Psoas muscle (tissue), 8 donors: ENCODE measurements at places on chromosomes 2 and 18. TPM values are rescaled to one million over a fixed set of nuclear protein-coding genes. Genes with fewer than 3 reads are reported as not detected.
A peak's percentile ranks its signal among the peaks of the same experiment; 100 is the strongest.

FBXO41 gene
- 0.03 TPM for polyA plus RNA-seq

EMILIN1 gene
- polyA plus RNA-seq: 4.9 TPM

DNA sequence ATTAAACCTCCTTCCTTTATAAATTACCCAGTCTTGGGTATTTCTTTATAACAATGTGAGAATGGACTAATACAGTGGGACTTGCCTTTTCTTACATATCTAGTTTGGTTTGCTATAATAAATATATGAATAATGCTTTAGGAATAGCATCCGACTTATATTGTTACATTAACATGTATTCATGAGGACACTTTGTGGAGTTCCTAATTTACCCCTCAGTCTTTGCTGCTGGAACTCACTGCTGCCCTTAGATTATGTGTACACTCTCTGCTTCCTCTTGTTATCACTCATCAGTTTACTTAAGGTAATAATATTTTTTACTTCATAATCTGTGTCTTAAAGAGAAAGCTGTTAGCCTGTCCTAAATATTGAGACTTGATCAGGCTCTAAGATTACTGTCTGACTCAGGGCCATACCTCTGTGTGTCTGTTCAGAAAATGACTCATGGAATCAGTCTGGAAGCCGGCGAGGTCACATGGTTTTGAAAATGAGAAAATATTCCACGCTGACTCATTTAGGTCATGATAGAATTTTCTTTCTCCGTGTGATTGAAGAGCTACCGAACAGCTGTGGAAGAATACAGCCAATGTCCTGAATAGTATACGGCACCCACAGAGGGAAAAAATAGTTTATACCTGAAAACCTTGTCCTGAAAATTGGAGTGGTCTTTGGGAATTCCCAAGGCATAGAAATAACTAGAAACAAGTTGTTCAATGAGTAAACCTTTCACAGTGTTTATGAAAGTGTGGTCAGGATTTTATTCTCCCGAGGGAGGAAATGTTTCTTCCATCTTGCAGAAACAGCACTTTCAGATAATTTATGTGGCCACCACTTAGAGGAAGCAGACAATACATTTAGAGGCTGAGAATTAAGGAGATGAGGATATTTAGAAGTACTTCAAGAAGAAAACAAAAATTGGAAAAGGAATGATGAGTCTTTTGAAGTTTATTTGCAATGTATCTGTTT lies 156.4 kb downstream of the DSEL start:
- DNase-seq: peak; percentile 49

DNA sequence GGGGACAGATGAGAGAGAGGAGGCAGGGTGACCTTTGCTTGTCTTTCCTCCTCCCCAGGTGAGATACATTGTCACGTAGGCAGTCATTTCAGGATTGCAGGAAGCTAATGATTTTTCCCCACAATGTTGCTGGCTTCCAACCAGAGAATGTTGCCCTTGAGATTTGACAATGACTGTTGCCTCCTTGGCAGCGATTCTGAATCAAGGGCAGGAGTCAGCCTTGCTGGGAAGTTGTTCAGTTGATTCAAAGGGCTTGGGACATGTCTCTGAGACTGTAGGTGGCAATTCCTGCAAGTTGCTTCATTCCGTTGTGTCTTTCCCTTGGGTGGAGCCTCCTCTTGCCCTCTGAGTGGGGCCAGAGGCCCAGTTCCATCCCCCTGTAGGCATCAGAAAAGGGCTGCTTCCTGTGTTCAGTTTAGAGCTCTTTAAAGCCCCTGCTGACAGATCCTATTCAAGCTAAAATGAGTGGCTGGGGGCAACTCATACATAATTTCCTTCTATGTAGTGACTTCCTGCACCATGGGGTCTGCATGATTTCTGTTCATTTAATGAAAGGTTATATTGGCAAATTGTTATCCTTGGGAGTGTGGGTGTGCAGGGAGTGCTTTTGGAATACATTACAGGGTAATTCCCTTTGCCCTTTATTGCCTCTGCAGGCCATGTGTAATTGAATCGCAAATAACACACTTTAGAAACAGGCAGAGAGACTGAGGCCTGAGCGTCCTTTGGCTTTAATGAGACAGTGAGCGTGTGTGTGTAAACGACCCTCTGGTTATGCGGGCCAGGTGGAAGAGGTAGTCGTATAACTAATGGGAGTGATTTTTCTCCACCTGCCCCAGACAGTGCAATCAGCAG lies 52.4 kb downstream of the GPR39 start:
- no peak for DNase-seq

DNA sequence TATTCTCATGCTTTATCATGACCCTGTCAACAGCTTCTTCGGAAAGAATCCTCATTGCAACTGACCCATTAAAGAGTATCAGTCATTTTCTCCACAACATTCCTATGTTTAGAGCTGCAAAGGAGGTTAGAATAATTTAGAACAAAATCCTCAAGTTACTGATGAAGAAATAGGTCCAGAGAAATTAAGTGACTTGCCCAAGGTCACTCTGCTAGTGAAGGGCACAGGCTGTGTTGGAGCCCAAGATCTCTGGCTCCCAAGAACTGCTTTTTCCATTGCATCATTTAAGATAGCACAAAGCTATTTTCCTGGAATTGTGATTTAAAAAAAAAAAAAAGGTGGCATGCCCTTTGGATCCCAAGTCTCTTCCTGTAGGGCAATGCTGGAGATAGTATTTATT lies 9.6 kb downstream of the IRS1 start:
- DNase-seq: no peak

DNA sequence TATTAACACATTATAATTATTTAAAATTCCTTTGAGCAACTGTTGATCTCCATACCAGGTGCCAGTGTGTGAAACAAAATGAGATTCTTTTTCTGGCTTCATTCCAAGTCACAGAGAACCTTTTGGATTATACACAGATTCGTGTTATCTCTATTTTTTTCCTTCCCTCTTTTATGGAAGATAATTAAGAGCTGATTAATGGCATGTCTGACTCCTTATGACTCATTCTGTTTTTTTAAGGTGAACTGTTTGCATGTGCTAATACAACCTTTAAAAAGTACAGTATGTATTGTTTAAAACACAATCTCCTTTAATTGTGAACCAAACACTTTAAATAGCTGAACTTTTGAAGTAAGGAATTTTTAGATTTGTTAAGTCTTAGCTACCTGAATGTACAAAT lies 39.3 kb downstream of the PELI1 start:
- no peak for DNase-seq

DNA sequence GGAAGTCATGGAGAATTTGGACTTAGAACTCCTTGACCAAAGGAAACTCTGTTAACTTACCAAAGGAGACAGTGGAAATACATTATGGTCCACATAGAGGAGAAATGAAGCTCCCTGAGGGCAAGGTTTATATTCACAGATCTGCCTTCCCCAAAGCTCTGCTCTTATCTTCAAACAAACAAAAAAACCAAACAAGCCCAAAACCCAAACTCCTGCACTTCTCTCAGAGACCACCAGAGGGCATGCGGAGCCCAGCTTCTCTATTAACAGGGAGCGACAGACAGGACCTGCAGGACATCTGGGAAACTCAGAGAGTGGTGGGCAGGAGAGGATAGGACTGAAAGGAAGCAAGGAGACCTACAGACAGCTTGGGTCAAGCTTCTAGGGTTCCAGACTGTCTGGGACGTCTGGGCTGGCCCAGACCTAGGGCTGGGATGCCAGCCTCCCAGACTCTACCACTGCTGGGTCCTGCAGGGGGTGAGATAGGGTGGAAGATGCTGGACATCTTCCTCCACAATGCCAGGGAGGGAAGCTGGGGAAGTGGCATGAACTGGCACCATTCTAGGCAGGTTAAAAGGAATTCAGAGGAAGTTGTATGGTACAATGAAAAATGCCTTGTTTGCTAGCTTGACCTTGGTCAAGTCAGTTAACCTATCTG lies 4.0 kb upstream of the WNT10A start:
- DNase-seq: no peak

GRCh38 chr18:56851774-56852173 lies 200.6 kb downstream of the WDR7 start:
- DNase-seq: no peak

DNA sequence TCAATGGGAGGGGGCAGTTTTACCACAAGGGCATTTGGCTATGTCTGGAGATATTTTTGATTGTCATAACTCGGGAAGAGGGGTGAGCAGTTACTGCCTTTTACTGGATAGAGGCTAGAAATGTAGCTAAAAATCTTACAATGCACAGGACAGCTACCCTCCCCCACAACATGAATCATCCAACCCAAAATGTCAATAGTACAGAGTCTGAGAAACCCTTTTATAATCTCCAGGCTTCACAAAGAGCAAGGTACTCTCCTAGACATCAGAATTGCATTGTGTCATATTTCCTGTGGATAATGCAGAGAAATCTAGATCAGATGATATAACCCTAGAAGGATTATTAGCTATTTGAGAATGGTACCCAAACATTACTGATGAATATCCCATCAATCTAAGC lies 277.1 kb upstream of the NRP2 start:
- DNase-seq: no peak

- DNase-seq: no peak
Observed at GRCh38 chr2:155223781-155224406, 525.4 kb downstream of the KCNJ3 start.

DNA sequence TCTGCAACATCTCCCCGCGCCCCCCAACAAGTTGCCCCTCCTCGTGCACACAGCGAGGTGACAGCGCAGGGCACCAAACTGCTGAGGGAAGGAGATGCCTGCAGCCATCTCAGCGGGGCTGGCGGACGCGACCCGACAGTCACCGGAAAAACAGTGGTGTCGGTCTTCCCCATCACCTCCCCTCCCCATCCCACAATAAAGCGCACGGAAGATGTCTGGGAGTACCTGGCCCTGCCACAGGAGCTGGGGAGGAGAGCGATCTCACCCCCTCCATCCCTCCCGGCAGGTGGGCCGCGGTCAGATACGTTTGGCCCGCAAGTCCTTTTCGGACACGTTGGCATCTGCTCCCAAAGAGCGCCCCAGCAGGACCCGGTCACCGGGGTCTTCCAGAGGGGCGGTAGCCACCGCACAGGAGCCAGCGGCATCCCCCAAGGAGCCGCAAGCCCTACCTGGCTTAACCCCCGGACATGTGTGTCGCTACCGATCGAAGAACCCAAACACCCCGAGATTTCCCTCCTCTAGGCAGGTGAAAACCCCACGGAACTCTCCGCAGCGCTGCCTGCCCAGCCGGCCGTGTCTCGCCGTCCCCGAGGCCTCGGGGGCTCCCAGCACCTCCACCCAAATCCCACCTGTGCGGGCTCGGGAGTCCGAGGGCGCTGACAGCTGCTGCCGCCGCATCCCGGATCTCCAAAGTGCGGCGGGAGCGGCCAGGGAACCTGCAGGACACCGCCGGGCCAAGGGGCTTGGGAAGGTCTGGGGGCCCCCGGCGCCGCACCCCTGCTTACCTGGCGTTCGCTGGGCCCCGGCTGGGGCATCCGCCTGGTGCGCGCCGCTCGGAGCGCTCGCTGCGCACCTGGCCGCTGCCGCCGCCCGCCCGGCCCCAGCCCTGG lies 657 bp downstream of the ATP8B1 start:
- DNase-seq: no peak

DNA sequence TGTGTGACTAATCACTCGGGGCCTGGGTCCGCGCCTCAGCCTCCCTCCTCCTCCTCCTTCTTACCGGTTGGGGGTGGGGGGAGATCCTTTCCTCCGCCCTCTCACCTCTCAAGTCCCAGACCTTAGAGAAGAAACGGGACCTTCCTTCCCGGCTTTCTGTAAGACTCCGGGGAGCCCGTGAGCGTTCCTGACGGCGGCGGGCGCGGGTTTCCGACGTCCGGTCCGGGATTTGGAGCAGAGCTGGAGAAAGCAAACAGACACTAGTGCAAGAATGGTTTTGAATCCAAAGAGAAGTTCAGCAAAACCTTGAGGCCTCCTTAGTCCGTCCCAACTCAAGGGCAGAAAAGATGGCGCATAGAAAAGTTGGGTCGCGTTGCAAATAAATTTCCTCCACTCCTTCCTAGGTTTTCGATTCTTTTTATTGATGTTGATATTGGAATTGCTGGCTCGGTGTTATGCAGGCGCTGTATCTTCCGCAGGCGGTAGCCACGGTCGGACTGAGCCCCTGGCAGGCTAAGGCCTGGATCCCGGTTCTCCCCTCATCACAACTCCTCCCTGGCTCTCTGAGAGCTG lies 2.0 kb downstream of the DLX1 start:
- DNase-seq: no peak

- DNase-seq: no peak
Observed at GRCh38 chr2:191935247-191935646, 88.4 kb upstream of the CAVIN2 start.

DNA sequence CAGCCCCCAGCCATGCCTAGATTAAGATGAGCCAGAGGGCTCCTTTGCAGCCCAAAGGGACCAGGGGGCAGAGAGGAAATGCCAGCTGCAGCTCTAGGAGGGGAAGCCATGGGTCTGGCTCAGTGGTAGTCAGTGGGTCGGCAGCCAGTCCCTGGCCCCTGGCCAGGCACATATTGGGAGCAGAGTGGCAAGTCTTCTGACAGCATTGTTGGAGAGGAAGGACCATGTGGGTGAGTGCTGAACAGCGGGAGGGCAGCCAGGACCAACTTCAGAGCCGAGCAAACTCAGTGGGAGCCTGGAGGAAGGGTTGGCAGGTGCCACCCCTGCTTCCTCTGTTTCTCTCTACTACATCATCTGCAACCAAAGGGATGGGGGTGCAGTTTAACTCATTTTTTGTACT lies 140.5 kb upstream of the PELI1 start:
- no peak for DNase-seq

DNA sequence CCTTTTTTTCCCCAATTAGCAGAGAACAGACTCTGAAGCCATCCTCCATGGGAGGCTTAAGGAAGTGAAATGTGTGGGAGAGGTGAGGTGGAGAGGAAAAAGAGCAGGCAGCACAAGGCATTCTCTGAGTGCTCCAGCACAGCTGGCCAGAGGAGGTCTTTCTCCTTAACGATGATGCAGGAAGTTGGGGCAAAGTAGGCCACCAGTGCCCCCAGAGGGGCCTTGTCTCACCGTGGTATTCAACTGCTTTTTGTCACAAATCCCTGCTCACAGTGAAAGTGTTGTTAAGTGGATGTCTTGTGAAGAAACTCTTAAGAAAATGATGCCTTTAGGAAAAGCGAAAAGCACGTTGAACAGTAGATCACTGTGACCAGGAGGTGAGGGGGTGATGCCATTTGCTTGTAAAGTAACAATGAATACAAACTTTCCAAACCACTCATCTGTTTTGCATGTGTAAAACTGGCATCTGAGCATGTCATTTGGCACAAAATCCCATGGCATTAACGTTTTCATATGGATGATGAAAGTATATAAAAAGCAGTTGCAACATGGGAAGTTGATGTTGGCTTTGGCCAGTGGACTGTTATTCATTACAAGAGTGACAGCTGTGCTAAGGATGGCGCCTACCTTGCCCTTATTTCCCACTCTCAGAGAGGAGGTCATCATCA lies 49.2 kb upstream of the CDC42EP3 start:
- DNase-seq: no peak

GRCh38 chr2:165251366-165251765 lies 12.2 kb downstream of the SCN2A start:
- DNase-seq: no peak

- no peak for DNase-seq
Observed at GRCh38 chr2:241358470-241358869, 2.4 kb downstream of the FARP2 start.

GRCh38 chr2:164890544-164890943 lies 48.9 kb upstream of the COBLL1 start:
- DNase-seq: no peak
